ENCODE measurements at places on chromosomes 11 and 22.

- no peak for DNase-seq
Measured at GRCh38 chr11:67576735-67577475, 6.7 kb upstream of the GSTP1 start.

GRCh38 chr22:20156611-20157429 lies 6.0 kb upstream of the CCDC188 start:
- DNase-seq, result peak; percentile 85

GRCh38 chr11:66868726-66869566 lies 12.1 kb downstream of the LRFN4 start:
- DNase-seq, result peak; percentile 76

DNA sequence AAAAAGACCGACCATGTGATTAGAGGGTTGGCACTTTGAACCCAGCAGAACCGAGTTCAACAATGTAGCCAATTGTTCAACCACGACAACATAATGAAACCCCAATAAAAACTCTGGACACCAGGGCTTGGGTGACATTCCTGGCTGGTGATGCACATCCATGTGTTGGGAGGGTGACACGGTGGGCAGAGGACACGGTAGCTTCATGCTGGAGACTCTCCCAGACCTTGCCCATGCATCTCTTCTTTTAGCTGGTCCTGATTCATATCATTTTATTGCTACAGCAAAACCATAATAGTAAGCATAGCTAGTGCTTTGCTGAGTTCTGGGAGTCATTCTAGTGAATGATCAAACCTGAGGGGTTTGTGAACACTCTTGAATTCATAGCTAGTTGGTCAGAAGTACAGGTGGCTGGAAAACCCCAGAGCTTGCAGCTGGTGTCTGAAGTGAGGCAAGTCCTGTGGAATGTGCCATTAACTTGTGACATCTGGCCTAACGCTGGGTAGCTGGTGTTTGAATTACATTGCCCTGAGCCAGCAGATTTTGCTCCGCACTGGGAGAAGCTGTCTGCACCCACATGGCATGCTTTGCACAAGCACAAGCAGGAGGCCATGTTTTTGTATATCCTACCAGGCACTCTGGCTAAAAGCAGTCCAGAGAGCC lies 14.0 kb downstream of the RPUSD4 start:
- DNase-seq, result no peak

DNA sequence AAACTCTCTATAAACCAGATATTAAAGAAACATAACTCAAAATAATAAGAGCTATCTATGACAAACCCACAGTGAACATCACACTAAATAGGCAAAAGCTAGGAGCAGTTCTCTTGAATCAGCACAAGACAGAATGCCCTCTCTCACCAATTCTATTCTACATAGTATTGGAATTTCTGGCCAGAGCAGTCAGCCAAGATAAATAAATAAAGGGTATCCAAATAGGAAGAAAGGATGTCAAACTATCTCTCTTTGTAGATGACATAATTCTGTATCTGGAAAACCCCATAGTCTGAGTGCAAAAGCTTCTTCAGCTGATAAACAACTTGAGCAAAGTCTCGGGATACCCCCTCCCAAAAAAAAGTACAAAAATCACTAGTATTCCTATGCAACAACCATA lies 359.8 kb downstream of the LRRC4C start:
- no peak for DNase-seq

GRCh38 chr11:99973993-99974392 lies 713.1 kb upstream of the ARHGAP42 start:
- no peak for DNase-seq

DNA sequence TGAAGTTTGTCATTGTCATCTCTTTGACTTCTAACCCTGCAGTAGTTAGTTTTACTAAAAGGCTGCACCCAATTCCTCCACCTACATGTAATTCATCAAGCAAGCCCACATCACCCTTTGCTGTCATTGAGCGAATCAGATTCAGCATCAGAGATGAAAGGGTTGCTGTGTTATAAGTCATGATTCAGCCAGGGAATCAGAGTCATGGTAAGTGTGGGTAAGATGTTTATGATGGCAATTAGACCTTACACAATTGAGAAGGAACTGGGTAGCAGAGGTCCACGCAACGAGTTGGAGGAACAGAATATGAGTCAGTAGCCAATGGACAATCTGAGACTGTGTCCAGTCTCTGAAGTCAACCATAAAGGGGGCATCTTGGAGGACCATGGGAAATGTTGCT lies 162.8 kb upstream of the SNX19 start:
- no peak for DNase-seq

DNA sequence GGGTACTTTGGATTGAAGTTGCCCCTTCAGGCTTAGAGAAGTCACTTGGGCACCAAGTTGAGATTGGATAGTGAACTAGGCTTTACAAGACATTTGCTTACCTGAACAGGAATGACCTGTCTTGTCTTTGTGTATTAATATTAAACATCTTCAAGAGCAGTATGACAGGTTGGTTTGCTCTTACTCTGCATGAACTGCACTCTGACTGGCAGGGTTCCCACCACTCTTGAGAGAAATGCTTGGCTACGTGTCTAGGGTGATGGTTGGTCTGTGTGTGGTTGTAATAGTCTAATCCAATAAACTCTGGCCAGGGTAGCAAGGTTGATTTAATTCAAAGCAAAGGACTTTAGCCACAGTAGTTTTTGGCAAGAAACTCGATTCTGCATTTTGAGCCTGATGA lies 20.1 kb upstream of the SPTBN2 start:
- DNase-seq, result no peak

DNA sequence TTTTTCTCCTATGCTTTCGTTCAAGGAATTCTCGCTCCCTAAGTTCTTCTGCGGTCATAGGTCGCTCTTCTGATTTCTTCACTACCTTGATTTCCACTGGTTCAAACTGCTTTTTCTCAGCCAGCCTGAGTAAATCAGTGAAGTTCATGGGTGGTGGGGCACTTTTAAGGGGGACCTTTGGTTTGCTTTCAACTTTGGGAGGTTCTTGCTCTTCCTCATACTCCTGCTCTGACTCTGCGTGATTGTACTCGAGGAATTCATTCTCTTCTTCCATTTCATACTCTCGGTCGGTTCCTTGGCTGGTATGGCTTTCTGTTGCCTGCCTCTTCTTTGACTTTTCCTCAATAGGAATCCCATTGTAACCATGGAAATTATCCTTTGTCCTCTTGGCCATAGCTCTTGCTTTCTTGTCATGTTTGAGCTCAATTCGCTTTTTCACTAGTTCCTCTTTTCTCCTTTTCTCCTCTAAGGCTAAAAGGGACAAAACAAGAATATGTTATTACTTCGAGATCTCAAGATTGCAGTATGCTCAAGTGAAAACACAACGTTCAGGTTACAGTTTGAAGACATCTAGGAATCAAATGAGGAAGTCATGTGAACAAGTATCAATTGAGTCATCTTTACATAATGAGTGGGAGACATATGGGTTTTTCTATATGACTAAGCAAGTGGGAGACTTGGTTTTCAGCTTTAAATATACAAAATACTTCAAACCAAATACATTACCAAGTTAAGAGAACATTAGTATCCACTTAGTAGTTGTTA lies 16.2 kb downstream of the MISFA start:
- no peak for DNase-seq

DNA sequence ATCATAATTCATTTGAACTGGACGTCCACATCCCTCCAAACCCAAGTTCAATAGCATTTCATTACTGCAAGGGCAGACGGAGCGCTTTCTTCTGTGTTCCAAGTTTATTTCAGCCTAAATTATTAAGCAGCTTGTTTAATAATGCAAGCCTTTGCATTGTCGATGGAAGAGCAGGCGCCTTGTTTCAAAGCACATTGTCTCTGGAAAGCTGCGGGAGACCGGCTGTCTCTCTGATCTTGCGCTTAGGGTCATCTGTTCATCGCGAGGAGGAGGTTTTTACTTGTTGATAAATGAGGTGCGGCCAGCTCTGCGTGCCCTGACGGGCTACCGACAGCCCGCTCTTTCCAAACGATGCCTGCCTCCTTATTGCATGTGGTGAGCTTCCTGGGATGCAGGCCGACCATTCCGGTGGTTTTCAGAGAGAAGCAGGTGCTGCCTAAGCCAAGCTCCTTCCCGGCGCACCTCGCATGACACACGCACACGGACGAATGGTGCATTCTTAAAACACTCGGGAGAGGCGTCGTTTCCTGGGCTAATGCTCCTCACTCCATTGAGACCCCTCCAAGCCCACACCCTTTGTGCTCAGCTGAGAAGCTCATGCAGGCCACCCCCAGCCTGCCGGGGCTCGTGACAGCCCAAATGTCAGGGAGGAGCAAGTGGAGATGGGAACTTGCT lies 456.9 kb downstream of the BRD1 start:
- DNase-seq, result no peak

DNA sequence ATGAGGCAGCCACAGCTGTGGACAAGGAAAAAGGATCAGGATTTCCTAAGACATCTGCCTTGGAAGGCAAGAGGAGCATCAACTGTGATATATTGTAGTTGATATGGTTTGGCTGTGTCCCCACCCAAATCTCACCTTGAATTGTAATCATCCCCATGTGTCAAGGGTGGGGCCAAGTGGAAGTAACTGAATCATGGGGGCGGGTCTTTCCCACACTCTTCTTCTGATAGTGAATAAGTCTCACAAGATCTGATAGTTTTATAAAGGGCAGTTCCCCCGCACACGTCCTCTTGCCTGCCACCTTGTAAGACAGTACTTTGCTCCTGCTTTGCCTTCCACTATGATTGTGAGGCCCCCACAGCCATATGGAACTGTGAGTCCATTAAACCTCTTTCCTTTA lies 10.2 kb downstream of the RIC8A start:
- DNase-seq, result no peak

DNA sequence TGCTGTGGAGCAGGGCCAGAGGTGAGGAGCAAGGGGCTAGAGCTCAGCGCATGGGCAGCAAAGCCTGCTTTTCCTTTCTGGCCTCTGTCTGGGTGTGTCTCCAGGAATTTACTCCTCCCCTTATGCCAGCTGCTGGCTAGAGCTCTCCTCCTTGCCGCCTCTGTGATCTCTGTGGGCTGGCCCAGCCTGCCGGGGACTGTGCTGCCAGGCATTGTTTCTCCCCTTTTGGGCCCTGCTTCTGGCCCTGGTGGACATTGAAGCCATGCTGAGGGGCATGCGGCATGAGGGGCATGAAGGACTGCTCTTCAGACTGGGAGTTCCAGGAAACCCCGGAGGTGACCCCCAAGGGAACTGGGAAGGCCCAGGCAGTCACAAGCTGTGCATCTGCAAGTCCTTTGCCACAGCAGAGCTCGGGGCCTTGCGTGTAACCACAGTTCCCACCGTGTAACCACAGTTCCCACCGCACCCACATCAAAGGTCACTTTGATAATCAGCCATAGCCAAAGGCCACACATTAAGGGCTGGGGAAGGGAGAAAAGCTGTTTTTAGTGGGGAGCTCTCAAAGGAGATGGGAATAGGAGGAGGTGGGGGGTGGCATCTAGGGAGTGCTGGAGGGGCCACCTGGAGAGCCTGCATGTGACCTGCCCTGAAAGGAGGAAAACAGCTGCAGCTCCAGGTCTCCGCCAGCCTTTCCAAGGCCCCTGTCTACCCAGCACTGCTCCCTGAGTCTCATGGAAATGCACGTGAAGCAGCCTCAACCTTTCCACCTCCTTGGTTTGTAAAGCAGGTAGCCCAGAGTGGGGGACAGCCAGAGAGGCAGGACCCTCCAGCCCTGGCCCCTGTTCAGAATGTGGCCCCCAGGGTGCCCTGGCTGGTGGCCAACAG lies 62.3 kb downstream of the PPFIBP2 start:
- no peak for DNase-seq

GRCh38 chr22:44531487-44531886 lies 33.5 kb upstream of the RTL6 start:
- DNase-seq, result no peak

DNA sequence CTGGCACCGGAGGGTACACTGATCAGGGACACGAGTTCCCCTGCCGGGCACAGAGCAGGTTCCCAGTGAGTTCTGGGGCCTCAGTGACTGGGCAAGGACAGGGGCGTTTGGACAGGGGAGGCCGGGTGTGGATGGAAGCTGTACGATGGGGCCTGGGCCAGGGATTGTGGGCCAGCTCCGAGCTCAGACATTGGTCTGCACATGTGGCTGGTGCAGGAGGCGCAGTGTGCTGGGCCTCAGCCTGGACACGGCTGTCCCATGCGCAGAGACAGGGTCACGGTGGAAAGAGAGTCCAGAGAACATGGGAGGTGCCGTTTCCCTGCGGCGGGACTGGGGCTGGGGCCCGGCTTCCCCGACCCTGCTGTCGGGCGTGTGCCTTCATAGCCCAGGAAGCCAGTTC lies 60.7 kb downstream of the CDKN1C start:
- no peak for DNase-seq

DNA sequence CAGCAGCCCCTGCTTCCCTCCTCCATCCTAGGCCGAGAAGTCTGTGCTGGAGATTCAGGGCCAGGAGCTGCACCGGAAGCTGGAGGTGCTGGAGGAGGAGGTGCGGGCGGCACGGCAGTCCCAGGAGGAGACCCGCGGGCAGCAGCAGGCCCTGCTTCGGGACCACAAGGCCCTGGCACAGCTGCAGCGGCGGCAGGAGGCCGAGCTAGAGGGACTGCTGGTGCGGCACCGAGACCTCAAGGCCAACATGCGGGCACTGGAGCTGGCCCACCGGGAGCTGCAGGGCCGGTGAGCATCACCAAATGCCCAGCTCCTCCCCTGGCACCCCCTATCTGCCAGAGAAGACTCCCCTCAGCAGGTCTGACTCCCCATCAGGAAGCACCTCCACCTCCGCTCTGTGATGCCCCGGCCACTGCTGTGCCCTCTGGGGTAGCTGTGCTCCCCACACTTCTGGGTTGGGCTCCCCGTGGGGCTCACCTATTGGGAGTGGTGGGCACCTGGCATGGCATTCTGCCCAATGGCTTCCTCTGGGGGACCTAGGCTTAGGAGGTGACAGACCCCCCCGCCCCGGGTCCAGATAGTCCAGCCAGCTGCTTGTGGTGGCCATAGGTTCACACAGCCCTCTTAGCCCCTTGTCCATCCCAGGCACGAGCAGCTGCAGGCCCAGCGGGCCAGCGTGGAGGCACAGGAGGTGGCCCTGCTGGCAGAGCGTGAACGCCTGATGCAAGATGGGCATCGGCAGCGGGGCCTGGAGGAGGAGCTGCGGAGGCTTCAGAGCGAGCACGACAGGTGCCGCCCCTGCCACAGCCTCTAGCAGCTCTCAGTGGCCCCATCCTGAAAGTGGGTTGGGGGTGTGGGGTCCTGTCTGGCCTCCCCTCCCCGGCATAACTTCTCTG lies 6.6 kb upstream of the RPS6KA4 start:
- DNase-seq, result no peak

DNA sequence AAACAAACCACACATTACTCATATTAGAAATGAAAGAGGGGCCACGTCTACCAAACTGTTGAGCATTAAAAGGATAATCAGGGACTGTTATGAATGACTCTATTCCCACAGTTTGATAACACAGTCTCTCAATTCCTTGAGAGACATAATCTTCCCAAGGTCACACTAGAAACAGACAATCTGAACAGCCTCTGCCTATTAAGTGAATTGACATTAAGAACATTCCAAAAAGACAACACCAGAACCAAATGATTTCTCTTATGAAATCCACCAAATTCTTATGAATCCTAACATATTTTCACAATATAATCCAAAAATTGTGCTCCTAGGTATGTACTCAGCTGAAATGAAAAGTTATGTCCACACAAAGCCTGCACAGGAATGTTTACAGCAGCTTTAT lies 4.6 kb downstream of the RFPL1 start:
- no peak for DNase-seq

- no peak for DNase-seq
Measured at GRCh38 chr11:128686021-128686741, 7.7 kb upstream of the FLI1 start.

Data from CD4-positive, alpha-beta T cell treated with Interleukin-15 for 1 hour (primary cell).